Left forelimb (tissue), 1 donor: ENCODE measurements at places on chromosomes 1 and 21.

GRCh38 chr21:26933448-26933847 lies 33.4 kb downstream of the ADAMTS5 start:
- no peak for DNase-seq

DNA sequence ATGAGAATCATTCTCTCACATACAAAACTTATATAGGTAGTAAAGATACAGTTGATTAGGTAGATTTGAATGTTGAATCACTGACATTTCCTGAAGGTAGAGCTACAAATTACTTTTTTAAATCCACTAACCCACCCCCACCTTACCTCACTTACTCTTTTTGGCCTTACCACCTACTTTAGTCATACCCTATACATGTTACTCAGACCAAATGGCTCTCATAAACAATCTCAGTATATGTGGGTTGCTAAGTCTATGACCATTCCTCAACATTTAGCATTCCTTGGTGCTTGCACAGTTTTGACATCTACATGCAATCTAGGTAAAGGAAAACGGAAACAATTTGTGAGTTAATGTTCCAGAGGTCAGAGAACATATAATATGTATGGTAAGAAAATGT lies 26.3 kb downstream of the SYDE2 start:
- no peak for DNase-seq

- no peak for DNase-seq
Observed at GRCh38 chr1:244273262-244273844, 178.4 kb downstream of the ADSS2 start.

DNA sequence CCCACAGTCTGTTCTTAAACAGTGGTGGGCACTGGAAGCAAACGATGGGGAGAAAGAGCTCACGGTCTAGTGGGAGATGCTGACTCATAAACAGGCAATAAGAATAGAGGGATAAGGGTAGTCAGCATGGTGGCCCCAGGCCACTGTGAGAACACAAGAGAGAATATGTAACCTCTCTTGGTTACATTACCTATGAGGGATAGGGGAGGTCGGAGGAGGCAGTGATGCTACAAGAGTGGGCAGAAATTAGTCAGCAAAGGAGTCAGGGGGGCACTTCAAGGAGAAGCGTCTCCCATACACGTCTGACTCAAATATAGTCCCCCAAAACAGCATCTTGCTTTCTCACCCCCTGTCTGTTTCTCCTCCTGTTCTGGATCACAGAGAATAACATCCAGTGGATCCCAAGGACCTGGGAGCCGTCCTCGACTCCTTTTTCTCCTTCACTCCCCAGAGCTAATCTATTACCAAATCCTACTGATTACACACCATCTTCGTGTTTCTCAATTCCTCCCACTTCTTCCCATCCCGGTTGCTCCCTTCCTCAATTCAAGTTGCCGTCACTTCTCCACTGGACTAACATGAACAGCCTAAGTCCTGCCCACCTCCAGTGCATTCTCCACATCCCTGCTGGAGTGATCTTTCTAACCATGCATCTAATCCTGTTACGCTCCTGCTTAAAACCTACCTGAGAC lies 2.1 kb downstream of the SLAMF8 start:
- DNase-seq, result no peak

- DNase-seq, result no peak
Observed at GRCh38 chr21:44790368-44790767, 11.3 kb downstream of the UBE2G2 start.

- no peak for DNase-seq
Observed at GRCh38 chr1:216215169-216215568, 208.1 kb downstream of the USH2A start.

DNA sequence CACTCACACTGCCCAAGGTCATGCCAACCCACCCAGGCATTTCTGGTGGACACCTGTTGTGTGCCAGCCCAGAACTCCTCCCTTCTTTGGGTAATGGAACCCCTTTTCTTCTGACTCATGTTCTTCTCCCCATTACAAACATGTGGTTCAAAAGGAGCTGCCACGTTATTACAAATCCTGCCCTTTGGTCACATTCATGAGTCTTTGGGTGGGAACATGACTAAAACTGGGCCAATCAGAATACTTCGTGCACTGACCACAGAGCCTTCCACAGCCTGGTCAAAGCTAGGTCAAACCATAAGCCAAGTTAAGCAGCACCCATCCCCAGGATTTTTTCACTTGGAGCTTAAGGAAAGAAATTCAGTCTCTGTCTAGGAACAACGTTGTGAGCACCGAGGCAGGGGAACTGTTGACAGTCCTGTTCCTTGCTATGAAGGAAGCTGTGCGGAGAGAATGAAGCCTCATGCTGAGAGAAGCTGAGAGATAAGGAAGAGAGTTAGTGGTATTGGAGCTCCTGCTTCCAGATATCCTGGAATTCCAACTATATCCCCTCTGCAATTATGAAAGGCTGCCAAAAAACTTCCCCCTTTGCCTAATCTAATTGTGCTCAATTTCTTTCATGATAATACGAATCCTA lies 46.8 kb upstream of the DIPK1A start:
- DNase-seq, result no peak

DNA sequence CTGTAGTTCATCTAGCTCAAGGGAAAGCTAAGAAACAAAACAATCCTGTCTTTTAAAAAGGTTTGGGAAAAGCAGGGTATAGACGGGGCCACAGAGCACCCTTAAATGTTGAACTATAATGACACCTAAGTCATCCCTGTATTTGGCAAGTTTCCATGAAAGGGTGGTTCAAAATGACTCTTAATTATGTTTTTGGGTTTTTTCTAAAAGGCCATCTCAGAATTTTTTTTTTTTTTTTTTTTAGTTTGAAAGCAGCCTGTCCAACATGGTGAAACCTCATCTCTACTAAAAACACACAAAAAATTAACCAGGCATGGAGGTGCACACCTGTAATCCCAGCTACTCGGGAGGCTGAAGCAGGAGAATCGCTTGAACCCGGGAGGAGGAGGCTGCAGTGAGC lies 22.2 kb downstream of the TOMM20 start:
- no peak for DNase-seq

DNA sequence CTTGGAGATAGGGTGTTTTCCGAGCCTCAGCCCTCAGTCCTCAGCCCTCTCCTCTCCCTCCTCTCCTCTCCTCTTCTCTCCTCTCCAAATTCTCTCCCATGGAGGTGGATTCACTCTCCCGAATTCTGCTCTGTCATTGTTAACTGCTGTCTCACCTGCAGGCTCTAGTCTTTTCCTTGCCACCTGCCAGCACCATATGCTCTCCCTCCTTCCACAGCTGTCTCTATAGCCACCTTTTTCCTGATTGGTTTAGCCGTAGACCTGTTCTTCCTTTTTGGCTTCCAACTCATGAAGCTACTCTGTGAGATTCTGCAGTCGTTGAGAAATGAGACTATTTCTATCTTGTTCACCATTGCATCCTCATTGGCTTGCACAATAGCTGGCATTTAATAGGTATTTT lies 19.7 kb downstream of the COG2 start:
- no peak for DNase-seq

- no peak for DNase-seq
Observed at GRCh38 chr1:12083766-12084165, 20.7 kb downstream of the TNFRSF8 start.

- no peak for DNase-seq
Observed at GRCh38 chr1:216640100-216640499, 83.1 kb downstream of the ESRRG start.

GRCh38 chr1:109251277-109252166 lies 2.2 kb downstream of the CELSR2 start:
- no peak for DNase-seq

GRCh38 chr1:154344977-154345837 lies 19.9 kb downstream of the ATP8B2 start:
- no peak for DNase-seq

- peak; percentile 38 for DNase-seq
Observed at GRCh38 chr1:53396573-53397268, 62.5 kb upstream of the DMRTB1 start.

GRCh38 chr1:165928075-165928731 lies 100.8 kb downstream of the UCK2 start:
- no peak for DNase-seq

DNA sequence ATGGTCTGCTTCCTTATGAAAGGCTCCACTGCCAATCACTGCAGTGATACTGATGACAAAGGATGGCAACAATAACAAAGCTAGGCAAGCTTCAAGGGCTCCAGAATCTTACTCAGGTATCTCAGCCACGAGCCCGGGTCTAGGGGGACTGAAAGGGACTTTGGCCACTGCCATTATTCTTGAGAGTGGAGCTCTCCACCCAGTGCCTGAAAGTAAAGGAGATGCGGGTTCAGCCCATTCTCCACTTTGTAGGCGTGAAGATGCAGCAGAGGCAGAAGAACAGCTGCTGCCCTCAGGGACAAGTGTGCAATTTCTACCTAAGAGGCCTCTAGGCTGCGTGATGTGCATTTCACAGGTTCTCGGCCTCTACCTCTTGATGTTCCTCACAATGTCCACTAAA lies 31.4 kb upstream of the SLAMF9 start:
- no peak for DNase-seq

- DNase-seq, result peak; percentile 58
Observed at GRCh38 chr1:201216395-201217085, 25.9 kb downstream of the IGFN1 start.

GRCh38 chr1:4256351-4256750 lies 356.3 kb upstream of the C1orf174 start:
- DNase-seq, result no peak

- DNase-seq, result no peak
Observed at GRCh38 chr1:2003541-2004131, at the start of gene CFAP74. TSS of gene CFAP74 (minus strand) at chr1:2003786. CDS start at chr1:1990956, 12,830 bp downstream.

DNA sequence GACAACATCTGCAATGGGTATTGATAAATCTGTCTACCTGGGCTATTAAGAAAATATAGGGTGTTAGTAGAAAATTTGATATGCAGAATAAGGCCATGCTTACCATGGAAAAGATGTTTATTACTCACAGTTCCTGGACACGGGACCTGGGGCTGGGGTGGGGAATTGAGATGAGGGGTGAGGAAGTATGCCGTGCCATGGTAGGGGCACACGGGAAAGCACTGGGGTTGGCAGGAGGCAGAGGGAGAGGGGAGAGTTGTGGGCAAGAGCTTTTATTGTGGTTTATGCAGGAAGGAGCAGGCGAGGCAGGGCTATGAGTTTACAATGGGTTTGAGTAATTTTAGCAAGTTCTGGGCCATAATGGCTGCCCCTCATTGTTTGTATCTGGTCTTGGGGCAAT lies 493.8 kb downstream of the SIPA1L2 start:
- DNase-seq, result no peak

DNA sequence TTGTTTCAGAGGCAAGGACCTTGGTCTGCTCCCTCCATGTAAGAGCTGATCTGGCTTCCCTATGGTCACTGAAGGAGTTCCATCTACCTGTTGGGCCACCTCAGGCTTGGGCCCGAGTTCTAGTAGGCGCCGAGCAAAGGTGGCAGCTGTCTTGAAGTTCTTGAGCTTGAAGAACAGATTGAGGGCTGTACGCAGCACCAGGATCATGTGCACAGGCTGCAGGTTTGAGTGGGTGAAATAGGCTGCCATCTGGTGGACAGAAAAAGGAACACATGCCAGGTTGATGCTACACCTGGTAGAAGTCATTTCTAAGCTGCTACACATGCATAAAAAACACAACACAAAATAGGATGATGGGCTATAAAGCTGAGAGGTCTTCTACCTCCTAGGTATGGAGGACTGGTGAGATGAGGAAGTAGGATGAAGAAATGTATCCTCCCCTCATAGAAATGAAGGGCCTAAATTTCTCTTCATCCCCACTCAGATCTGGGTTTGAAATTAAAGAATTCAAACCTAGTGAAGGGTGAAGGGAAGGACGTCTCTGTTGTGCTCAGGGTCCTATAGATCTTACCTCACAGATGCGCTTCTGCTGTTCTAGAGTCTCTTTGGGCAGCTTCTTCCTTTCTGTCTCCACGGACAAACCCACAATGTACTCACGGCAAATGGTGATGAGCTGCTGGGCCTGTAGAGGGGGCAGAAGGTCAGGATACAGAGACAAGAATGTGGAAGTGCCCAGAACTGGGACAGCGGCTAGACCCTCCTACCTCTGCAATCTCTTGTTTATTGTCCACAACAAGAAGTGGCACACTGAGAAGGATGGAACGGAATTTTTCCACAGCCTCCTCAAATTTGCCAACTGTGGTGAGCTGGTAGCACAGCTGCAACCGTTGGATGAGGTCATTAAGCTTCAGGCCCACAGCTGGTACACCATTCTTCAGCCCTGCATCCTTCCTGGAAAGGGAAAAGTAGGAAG lies 6.6 kb upstream of the PEX19 start:
- DNase-seq, result no peak

- no peak for DNase-seq
Observed at GRCh38 chr1:98739762-98740161, 78.2 kb downstream of the SNX7 start.

DNA sequence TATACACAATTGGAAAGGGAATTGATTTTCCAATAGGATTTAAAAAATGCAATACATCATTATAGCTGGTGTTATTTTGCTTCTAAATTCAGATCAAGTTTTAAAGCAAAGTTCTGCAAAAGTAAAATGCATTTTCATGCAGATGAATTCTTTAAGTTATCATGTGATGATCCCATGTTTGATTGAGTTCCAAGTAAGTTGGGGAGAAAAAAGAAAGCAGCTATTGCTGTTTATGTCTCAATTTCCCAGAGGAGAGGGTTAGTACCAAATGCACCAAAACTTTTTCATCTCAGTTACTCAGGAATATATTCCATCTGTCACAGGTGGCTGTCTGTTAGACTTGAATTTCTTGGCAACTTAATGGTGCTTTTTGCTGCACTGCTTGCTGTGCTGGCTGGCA lies 29.7 kb downstream of the HSPA13 start:
- DNase-seq, result no peak

GRCh38 chr1:27990920-27991537 lies 31.3 kb downstream of the XKR8 start:
- DNase-seq, result no peak

DNA sequence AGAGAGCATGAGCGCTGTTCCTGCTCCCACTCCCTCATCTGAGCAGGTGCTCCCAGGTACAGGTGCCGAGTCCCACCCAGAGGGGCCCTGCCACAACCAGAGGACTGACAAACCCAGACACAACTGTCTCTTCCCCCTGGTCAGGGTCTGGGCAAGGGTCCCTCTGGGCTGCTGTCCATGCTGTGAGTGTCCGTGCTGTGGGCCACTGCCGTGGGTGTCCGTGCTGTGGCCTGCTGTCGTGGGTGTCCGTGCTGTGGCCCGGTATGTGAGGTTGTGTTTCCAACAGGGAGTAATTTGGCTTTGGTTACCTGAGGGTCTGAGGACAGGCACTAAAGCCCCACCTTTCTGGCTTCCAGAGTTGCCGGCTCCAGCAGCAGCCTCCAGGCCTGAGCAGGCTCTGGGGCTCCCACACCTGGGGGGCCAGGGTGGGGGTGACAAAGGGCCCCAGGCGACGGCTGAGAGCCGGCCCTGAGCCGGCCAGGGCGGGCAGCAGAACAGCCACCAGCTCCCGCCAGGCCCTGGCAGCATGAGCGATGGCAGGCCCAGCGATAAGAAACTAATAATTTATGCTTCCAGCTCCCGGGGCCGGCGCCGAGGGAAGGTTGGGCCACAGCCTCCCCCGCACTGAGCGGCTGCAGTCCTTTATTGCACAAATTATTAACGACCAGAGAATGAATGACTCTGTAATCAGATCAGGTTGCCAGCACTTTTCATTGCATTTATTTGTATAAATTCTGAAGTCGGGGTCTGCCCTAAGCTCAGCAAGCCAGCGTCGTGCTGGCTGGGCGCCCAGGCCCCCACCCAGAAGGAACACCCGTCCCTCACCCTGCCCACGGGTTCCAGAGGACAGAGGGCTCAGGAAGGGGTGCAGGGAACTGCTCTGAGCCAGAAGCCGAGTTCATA lies 7.3 kb upstream of the SAMD11 start:
- DNase-seq, result no peak

- DNase-seq, result no peak
Observed at GRCh38 chr1:12121212-12122003, 45.4 kb upstream of the TNFRSF1B start.
